ENCODE measurements at places on chromosomes 2 and 18.

- peak; percentile 61 for DNase-seq
Measured at GRCh38 chr2:218010140-218010983, 7.6 kb upstream of the TNS1 start.

GRCh38 chr2:168912901-168913369 is 11.8 kb downstream of the G6PC2 start:
- no peak for DNase-seq

- DNase-seq, result peak; percentile 73
Measured at GRCh38 chr2:161250864-161251436, 57.3 kb upstream of the PSMD14 start.

- no peak for DNase-seq
Measured at GRCh38 chr2:186979439-186980116, 130.6 kb upstream of the ZSWIM2 start.

DNA sequence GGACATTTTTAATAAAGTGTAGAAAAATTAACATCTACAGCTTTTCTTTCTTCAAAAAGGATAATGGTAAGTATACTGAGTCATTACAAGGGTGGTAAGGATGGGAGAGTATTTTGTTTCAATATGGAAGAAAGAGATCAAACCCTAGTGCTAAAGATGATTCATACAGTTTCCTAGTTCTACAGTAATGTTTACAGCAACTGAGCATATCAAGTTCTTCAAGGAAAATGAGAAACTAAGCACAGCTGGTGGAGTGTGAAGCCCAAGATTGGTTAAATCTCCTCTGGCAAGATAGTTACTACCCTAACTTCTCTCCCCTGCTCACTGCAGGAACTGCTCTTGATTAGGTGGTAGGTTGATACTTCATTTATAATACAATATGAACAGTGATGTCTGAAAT is 467.5 kb downstream of the XIRP2 start:
- DNase-seq, result no peak

Measured in LoVo (cell line).